ENCODE measurements at places on chromosomes 2 and 18. TPM values are rescaled to one million over a fixed set of nuclear protein-coding genes. Genes with fewer than 3 reads are reported as not detected.

GRCh38 chr2:100427627-100428258 lies 10.3 kb upstream of the CHST10 start:
- no peak for DNase-seq

DNA sequence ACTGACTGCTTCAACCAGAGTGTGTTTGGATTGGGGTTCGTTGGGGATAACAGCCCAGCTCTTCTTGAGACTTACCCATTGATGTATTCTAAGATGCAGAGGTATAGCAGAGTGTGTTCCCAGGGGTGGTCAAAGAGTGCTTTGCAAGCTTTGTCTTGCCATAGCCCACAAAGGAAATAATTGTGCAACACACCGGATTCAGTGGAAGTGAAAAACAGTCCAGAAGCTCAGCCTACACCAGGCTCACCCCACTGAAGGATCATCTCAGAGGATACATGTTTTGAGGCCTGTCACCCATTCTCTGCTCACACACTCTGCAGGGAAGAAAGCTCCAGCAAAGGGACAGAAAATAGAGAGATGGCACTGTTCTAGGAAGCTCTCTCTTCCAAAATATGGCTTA lies 9.6 kb downstream of the CACNB4 start:
- no peak for DNase-seq

DNA sequence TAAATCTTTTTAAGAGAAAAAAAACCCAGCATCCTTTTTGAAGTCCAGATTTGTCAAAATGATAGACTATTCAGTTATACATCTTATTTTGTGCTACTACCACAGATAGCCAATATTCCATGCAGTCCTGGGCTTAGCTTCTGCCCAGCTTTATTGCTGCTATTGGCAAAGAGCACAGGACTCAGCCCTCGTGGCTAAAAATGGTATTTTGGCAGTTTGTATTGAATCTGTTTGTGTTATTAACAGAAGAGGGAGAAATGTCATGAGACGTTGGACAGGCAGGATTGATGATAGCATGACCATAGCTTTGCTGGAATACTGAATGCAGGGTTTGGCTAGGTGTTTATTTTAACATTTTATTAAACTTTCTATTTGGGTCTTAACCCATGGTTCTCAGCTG lies 19.4 kb downstream of the ELAC1 start:
- DNase-seq, result no peak

DNA sequence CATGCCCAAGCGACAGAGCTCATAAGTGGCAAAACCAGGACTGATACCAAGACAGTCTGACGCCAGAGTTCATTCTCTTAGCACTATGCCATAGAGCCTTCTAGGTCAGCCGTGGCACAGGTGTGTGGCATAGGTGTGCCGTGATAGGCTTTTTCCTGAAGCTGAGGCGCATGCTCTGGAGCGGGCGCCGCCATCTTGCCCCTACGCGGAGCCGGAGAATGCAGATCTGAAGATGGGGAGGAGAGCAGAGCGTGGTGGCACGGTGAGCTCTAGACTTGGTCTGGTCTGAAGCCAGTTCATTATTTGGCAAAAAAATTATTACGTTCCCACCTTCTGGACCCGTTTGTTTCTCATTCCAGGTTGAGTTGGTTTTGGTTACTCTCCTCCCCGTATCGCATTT lies 16.6 kb downstream of the MCFD2 start:
- DNase-seq, result no peak

Gene CNDP1
- not detected for total RNA-seq

Gene RGPD4
- total RNA-seq, result not detected

Gene LOXHD1
- not detected for total RNA-seq

Gene VSNL1
- not detected for total RNA-seq

Measured in GM12878 (cell line).